MCF 10A (cell line): ENCODE measurements at places on chromosomes 2 and 18. TPM values are rescaled to one million over a fixed set of nuclear protein-coding genes. Genes with fewer than 3 reads are reported as not detected.

Gene DPP4
- not detected in 2 replicates for total RNA-seq

Gene ANKRD36B
- 21.5 and 32.3 TPM in 2 replicates for total RNA-seq

DNA sequence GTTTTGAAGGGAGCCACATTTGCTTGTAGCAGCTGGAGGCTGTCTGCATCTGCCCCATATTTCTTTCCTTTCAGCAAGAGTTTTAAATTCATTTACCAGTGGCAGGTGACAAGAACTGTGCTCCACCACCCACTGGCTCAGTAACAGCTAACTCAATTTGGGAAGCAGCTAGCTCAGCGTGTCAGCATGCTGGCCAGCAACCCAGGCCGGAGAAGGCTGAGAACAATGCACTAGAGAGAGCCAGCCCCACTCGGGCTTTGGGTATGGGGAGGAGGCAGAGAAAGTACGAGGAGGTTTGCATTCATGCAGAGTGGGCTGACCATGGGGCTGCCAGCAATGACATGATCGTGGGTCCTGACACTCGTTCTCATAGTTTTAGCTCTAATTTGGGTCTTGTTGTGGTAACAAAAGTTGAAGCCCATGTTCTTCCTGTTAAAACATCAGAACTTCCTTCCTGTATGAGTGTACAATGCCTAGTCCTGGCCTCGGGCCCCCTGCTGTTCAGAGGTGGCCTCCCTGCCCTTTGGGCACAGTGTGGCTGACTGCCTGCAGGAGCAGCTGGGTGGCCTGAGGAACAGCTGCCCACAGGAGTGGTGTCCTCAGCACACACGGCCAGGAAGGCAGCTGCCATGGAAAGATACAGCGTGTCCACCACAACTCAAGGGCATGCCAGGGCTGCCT is 23.0 kb downstream of the CDC42EP3 start:
- no peak for DNase-seq

Gene LHCGR
- not detected in 2 replicates for total RNA-seq

Gene EFHD1
- total RNA-seq, result not detected in 2 replicates

GRCh38 chr2:53490659-53491058 is 276.9 kb upstream of the CHAC2 start:
- no peak for DNase-seq

DNA sequence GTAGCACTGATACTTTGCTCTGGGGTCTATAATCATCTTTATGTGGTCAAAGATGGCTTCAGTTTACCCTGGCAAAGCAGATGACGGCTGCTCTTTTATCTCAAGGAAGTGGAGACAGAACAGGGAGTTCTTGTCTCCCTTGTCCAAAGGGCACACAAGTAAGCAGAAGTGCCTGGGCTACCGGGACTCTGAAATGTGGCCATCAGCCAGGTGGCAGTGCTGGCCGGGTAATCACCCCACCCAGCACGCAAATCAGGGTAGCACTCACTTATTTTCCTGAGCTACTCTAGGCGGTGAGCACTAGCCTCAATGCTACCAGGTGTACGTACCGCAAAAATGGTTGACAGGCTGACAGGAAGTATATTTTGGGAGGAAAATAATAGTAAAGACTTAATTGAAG is 119.7 kb upstream of the ETAA1 start:
- DNase-seq, result no peak

Gene AKAIN1
- total RNA-seq, result not detected in 2 replicates

GRCh38 chr2:42809819-42810120 is 17.4 kb upstream of the HAAO start:
- DNase-seq, result peak; percentile 80

DNA sequence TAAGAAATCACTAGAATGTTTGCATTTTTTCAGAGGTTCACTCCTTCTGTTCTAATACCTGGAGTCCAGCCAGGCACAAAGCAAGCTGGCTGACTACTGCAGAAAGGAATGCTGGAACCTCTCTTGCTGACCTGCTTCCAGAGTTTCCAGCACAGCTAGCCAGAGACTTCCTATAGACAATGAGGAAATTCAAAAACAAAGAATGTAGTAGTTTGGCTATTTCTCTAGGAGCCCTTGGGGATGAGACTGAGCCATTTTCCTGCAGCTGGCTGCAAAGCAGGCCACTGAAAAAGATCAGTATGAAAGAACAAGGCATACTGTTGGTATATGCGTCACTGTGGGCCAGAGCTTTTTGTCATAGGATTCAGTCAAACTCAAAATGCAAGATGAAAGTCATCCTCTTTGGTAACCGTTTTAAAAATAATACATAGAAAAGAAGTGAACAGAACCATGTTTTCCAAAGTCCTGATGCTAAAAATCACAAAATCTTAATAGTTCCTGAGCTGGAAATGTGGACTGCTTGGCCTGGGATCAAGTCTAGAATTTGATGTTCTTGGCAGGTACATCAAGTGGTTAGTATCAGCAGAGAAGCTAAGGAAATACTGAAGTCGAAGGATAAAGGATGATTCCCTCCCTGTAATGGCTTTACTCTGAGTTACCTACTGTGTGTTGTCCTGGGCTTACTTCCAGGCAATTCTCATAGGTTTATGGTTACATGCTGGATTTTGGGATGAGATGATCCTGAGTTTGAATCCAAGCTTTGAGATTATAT is 9.0 kb upstream of the DSEL start:
- peak; percentile 97 for DNase-seq

DNA sequence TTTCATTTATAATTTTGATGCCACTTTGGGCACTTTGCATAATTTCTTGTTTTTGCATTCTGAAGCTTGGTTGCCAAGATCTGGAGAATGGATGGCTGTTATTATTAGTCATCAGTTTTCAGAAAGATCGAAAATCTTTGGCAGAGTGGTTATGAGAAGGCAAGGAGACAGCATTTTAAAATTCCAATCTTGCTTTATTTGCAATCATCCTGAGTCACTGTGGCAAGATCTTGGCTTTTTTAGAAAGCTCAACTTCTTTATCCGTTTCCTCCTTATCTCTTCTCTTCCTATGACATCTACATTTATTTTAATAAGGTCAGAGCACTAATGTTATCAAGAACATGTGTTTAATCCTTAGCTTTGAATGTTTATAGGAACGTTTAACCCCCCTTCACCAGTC is 31.1 kb upstream of the EIF2AK3 start:
- DNase-seq, result peak; percentile 34

DNA sequence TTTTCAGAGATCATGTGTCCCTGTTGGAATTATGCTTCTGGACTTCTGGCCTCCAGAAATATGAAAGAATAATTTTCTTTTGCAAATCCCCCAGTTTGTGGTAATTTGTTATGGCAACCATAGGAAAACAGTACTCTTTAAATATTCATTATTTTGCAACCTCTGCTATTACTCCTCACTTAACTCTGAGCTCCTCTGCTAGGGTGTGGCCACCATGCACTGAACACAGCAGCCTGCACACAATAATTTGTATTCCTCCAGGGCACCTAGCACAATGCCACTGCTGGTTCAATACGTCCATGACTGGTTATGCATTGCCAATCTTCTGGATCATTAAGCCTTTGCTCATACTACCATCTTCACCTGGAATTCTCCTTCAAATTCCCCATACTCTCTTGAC is 232.0 kb downstream of the CNTNAP5 start:
- DNase-seq, result no peak

Gene SATB2
- 16.5 and 22.2 TPM in 2 replicates for total RNA-seq
